ENCODE measurements at places on chromosomes 5 and 9.

GRCh38 chr5:89842531-89842930, 567.0 kb downstream of the CETN3 start:
- DNase-seq: no peak
- H3K36me3 ChIP-seq: no peaks in the 10 kb centered on the region
- no peaks in the 10 kb centered on the region for H3K27me3 ChIP-seq
- peaks cover 5% of the 10 kb centered on the region for H3K4me1 ChIP-seq
- H3K27ac ChIP-seq: no peak overlapping the region

DNA sequence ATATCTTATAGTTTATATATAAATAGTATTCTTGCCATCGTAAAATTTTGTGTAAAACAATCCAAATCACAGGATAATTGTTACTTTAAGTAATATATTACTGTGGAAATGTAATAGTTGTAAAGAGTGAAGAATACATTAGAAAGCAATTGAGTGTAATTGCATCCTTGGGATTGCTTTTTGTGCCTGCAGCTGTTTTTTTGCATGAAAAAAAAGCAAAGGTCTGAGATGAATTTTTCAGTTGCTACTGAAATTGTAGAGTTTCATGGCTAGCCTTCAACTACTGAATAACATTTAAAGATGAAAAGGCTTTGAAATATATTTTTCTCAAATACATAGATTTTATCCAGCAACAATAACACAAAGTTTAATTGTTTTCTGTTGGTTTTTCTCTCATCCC, 232.0 kb upstream of the FAM174A start:
- H3K27me3 ChIP-seq: no peaks in the 10 kb centered on the region
- no peak overlapping the region for H3K27ac ChIP-seq
- no peaks in the 10 kb centered on the region for H3K36me3 ChIP-seq
- H3K4me1 ChIP-seq: no peaks in the 10 kb centered on the region
- no peak for DNase-seq

DNA sequence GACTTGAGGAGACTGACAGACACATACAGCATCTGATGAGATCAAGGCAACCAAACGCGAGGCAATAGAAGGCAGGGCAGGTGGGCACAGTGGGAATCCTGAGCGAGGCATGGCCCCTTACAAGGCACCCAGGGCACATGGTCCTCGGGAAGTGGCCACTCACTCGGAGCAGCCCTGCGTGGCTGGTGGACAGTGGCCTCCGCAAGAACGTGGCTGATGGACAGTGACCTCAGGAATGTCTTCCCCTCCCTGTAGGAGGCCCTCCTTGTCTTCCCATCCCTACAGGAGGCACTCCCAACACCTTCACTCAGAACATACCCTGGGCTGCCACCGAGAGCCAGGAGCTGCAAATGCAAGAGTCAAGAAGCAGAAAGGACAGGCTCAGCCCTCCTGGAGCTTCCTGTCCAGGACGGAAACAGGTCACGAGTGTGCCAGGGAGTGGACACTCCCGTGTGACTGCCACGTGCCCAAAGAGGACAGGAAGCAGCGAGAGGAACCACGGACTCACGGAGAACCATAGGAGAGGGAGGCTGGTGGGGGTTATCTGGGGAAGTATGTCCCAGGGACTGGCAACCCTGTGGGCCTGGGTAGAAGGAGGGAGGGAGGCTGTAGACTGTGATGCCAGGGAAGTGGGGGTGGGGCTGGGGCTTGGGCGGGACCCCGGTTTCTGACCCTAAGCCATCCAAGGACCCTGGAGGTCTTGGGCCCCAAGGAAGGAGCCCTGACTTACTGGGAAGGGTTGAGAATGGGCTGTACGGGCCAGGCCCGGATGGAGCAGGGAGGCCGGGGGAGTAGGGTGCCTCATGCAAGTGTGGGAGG, 321.9 kb upstream of the IRX4 start:
- H3K4me3 ChIP-seq: no peak overlapping the region
- no peaks in the 10 kb centered on the region for H3K27me3 ChIP-seq
- H3K36me3 ChIP-seq: no peaks in the 10 kb centered on the region

DNA sequence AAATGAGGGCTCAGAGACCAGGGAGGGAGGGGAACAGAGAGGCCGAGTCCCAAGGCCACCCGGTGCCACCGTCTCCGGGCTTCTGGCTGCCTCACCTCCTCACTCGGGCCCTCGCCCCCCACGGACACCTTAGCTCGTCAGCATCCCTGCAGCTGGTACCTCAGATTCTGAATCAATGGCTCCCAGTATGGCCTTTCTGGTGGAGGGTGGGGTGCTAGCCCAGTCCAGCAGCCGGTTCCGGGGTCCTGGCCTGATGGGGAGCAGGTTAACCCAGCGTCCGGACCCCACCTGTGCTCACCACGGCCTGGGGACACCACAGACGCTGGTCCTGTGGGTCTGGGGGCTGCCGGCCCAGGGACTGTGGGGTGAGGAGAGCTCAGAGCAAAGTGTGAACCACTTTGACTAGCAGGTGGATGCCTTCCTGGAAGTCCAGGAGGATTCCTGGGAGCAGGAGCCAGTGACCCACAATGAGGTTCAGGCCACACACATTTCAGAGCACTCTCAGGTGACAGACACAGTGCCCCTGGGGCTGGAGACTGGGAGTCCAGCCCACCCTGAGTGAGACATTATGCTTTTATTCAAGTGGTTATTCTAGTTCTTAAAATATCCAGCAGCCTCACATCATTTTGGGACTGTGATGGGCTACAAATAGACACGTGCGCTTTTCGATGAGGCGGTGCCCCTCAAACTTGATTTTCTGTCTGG, 53.3 kb downstream of the AHRR start:
- H3K36me3 ChIP-seq: no peaks in the 10 kb centered on the region
- no peak overlapping the region for H3K4me3 ChIP-seq
- no peak for DNase-seq
- H3K27me3 ChIP-seq: peaks cover 2% of the 10 kb centered on the region
- H3K27ac ChIP-seq: no peak overlapping the region

Measured in mesendoderm (in vitro differentiated cells).